RPMI7951 (cell line): ENCODE measurements at places on chromosomes 11 and 22.

DNA sequence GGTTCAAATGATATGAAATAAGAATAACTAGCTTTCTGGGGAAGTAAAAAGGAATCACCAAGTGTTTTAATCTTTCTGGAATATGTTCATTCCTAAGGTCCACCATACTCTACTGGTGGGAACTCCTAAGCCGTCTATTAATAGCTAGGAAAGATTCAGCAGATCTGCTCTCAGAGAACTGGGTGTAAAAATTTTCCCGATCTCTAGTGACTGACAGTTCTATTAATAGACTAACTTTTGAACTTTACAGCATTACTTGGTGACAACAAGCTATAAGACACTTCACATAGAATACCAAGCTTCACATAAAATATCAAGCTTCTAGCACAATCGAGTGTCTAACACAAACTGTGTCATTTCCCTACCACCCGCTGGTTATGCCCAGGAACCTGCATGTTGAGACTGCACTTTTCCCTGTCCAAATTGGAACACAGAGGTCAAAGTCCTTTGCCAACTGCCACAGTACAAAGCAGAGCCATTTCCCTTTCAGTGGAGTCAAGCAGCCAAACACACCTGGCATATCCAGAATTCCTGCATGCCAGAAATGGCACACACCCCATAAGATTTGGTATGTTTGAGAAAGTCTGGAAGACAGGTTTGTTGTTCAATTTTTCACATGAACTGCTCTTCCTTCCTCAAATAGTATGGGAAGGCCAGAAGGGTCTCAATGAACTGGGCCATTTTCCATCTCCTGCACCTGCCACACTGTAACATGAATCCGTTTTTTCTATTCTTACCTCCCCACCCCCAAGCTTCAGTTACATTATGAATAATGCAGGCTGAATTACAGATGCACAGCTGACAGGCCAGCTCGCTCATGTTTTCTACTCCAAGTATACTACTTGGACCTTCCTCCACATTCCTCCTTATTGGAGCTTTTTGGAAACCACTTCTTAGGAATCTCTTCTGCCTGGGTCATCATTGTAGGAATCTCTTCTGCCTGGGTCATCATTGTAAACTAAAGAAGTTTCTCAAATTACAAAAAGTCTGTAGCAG lies 3.7 kb downstream of the OSBP start:
- no peak for DNase-seq

DNA sequence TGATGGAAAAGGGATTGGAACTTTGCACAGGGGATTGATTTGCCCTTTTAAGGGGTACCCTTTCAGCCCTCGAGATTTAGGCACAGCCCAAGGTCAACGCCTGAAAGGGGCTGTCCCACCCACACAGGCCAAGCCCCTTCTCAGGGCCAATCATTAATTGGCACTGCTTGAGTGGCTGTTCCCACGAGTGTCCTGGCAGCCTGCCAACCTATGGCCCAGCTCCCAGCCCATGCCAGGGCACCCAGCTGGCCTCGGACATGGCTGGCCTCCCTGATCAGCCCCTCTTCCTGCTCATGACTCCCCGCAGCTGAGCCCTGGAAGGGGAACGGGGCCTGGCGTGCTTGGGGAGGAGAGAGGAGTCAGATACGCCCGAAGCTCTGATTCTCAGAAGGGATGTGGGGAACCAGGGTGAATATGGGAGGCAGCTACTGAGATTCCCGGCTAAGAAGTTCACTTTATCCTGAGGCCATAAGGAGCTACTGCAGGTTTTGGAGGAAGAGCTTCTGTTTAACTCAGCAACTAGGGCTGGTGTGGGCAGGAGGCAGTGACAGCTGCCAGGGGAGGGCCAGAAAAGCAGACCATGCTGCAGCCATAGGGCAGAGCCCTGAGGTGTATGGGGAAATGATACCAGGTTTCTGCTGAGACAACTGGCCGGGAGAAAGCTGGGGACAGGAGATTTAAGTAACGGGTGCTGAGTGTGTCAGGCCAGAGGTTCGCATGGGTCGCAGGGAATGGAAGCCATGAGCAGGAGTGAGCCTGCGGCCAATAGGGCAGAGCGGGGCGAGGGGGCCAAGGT lies 30.0 kb downstream of the WNT7B start:
- no peak for DNase-seq

GRCh38 chr11:130448416-130449309 lies at the start of gene ADAMTS15:
ADAMTS15 (plus strand) TSS chr11:130448645; CDS start chr11:130448974, 329 bp downstream.
- peak; percentile 83 for DNase-seq

- no peak for DNase-seq
Measured at GRCh38 chr11:64000026-64000739, 13.9 kb downstream of the OTUB1 start.

- DNase-seq, result peak; percentile 64
Measured at GRCh38 chr11:33734441-33735270, 1.6 kb downstream of the CD59 start.

- peak; percentile 32 for DNase-seq
Measured at GRCh38 chr11:15569305-15570025, 454.7 kb downstream of the INSC start.

DNA sequence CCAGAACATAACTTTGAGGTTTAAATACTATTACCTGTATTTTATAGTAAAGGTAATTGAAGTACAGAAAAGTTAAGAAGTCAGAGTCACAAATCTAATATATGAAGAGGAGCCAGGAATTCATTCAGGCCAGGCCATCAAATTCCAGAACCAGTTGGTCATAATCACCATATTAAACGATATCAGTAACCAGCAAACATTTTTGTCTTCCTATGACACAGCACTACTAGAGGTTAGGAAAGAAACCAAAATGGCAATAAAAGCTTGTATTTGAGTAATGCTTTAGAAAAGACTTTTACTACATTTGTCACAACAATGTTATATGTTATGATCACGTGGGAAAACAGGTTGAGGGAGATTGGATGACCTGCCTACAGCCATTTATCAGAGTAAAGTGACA lies 62.2 kb downstream of the DKK3 start:
- DNase-seq, result no peak

DNA sequence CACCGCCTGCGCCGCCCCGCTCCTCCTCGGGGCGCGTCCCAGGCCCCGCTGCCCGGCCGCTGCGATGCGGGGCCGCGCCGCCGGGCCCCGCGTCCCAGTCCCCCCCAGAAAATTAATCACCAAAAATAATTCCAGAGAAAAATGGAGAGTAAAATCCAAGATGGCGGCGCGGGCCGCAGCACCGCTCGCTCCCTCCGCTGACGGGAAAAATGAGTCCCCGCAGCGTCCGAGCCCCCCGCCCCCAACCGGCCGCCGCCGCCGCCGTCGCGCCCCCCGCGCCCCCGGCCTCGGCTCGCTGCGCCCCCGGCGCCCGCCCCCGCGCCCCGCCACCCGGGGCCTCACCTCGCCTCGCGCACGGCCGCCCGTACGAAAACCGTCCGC lies at the start of gene KMT5B:
TSS of gene KMT5B (minus strand) at position 162 of the 381 bp plus-strand sequence. CDS start 23,220 bp downstream, outside the sequence.
- no peak for DNase-seq

DNA sequence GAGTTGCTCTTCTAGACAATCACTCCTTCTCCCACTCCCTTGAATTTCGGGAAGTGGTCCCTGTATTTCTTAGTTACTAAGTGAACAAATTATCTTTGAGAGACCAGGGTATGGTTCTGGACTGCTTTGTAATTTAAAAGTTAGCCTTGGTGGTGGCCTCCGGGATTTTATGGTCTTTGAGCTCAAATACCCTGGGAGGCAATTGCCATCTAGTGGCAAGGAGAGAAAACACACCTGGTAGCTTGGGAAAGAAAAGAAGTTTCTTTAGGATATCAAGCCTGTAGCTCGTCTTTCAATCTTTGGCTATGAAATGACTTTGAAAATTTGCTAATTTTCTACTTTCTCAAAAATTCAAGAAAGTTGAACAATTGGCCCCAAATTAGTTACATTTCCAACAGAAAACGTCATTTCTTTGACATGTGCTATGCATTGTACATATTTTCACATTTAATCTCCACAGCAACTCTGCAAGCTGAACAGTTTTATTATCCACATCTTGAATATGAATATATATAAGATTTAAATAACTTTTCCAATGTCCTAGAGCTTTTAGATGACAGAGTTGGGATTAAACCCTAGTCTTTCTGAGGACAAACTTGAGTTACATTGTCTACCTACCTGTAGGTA lies 39.1 kb downstream of the MMP27 start:
- peak; percentile 59 for DNase-seq

GRCh38 chr11:125289419-125290098 lies 125.0 kb downstream of the PKNOX2 start:
- DNase-seq, result peak; percentile 81

- DNase-seq, result peak; percentile 71
Measured at GRCh38 chr22:30754971-30755758, 60.5 kb downstream of the OSBP2 start.

GRCh38 chr22:30196880-30197336 lies 49.7 kb downstream of the LIF start:
- no peak for DNase-seq

- no peak for DNase-seq
Measured at GRCh38 chr11:116364348-116364747, 408.4 kb downstream of the BUD13 start.

- DNase-seq, result no peak
Measured at GRCh38 chr11:84524422-84525051, 1102.6 kb downstream of the DLG2 start.
